ENCODE measurements at places on chromosomes 5 and 9.
A peak's percentile ranks its signal among the peaks of the same experiment; 100 is the strongest.

DNA sequence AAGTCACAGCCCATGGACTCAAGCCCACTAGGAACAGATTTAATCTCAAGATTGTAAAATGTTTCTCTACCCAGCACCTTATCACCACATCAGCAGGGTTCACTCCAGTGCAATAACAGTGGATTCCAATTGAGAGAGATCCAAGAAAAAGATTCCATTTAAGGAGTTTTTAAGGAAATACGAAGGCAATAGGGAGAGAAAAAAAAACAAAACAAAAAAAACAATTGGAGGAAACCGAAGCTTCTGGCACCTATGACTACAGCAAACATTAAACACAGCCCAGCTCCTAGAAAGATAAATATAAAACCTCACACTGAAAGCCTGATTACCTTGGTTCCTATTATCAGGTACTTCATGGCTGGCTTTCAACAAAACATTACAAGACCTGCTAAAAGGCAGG is 192.7 kb downstream of the DAB2IP start:
- no peak for DNase-seq

- DNase-seq, result peak; percentile 40
Measured at GRCh38 chr5:176542596-176543427, 5.6 kb upstream of the RNF44 start.

DNA sequence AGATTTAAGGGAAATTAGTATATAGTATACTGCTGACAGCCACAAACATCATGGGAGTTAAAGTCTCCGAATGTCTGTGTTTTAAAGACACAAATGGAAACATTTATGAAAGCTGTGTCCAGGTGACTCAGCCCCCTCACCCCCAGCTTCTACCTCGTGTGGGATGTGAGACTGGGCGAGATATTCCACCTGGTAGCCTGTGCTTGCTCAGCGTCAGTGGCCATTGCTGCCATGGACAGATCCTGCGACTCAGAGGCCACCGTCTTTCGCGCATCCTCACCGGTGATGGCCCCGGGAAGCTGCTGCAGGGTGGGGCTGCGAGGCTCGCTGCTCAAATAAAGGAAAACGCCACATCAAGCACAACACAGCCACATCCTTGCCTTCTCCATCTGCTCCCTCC is 31.2 kb upstream of the EXOC3 start:
- no peak for DNase-seq

GRCh38 chr5:54616031-54616430 is 98.5 kb downstream of the SNX18 start:
- DNase-seq, result no peak

- DNase-seq, result no peak
Measured at GRCh38 chr9:69961843-69962242, 81.8 kb upstream of the MAMDC2 start.

GRCh38 chr9:123424131-123424530 is 68.1 kb downstream of the CRB2 start:
- no peak for DNase-seq

DNA sequence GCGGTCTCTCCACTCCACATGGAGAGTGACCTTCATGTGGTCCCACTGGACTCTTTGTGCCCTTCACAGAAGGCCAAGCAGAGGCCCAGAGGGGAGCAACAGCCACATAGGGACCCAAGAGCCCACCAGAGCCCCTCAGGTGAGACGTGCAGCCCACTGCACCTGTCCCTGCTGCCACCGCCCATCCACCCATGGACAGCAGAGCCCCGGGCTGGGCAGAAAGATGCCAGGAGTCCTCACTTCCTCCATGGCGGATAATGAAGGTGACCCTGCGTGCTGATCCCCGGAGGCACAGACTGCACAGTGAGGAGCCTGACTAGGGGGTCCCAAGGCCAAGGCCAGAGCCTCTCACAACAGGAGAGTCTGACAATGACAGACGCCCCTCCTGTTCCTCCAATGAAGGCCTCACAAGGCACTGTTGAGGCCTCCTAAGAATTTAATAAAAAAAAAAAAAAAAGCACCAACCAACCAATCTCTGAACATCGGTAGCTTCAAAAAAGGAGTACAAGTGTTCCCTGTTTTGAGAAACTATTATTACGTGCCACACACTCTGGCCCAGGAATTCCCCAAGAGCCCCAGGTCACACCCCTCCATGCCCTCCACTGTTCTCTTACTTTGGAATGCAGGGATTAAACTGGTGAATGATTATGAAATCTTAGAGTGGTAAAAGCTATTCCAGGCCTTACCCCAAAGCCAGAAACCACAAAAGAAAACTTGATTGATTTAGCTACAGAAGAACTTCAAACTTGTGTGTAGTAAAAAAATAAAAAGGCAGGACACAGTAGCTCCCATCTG is 2.8 kb upstream of the PPP1R26 start:
- DNase-seq, result no peak

DNA sequence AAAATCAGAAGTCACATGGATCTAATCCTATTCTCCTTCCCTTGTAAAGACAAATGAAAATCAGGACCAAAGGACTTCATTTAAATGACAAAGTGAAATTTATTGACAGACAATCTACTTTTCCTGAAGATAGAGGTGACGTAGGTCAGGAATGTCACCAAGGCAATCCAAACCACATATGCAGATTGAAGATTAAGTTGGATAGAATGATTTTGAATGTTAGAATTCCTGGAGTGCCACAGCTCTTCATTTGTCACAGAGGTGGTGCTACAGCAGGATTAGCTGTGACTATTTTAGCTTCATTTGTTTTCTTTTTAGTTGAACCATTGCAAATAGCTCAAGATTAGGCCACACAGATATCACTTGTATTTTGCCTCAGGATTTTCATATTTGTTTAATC is 736.0 kb upstream of the ARRDC3 start:
- DNase-seq, result no peak

Measured in endothelial cell (in vitro differentiated cells).